Liver (tissue), 10 donors: ENCODE measurements at places on chromosomes 1 and 21.
A peak's percentile ranks its signal among the peaks of the same experiment; 100 is the strongest.

- no peak for DNase-seq
Observed at GRCh38 chr1:87620807-87621206, 292.1 kb downstream of the LMO4 start.

DNA sequence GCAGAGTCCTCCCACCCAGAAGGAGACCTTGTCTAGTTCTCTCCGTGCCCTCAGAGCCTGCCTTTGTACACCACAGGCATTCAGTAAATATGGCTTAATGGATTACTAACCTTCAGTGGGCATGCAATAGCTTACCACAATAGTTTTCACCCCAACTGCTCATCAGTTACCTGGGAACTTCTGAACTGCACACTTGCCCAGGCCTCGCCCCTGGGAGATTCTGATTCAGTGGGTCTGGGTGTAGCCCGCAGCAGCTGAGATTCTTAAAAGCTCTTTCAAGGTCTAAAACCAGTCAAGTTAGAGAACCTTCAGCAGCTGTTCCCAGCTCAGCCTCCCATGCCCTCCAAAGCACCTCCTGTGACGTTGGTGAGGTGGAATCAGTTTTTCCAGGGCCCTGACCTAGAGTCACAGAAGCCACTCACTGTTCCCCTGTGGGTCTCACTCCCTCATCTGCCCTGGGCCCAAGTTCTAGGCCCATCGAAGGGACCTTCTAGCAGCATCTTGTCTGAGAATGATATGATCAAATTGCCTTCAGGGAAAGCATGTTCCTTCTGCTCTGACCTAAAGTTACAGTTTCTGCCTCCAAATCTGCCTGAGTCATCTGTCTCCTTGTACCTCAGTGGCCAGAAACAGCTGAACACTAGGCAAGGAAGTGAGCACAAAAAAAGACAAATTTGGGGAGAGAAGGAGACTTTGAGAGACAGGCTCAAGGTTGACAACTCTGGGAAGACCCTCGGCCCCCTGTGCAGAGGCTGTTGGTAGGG is 10.8 kb downstream of the ASAP3 start:
- no peak for DNase-seq

- peak; percentile 51 for DNase-seq
Observed at GRCh38 chr1:26744075-26744959, 43.4 kb upstream of the PIGV start.

GRCh38 chr1:151367658-151368392 is 4.7 kb downstream of the SELENBP1 start:
- DNase-seq = no peak

DNA sequence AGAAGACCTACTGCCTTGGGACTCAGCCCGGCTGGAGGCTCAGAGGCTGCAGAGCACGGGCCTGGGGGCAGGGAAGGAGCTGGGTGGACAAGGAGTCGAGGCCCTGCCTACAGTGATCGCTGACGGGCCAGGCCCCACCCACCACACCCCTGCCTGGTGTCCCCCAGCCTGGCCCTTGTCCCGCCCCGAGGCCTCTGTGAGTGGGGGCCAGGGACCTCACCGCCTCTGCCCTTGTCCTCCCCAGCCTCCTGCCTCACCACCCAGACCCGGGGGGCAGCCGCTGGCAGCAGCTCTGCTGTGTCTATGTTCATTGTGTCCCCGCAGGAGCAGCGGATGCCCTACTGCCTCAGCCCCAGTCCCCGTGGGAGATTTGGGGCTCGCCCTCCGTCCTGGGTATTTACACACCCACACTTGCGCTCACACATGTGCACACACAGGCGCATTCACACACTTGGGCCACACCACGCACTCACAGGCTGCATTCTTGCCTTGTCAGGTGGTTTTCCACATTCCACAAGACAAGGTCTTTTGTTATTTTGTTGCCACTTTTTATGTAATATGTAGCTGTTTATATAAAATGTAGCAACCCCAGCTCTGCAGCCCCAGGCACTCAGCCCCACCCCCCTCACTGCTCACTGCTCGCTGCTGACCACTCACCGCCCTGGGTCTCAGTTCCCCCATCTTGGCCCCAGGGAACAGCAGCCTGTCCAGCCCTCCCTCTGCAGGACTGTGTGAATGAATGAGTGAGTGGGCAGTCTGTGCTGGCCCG is 7.3 kb downstream of the PFKL start:
- DNase-seq = no peak

DNA sequence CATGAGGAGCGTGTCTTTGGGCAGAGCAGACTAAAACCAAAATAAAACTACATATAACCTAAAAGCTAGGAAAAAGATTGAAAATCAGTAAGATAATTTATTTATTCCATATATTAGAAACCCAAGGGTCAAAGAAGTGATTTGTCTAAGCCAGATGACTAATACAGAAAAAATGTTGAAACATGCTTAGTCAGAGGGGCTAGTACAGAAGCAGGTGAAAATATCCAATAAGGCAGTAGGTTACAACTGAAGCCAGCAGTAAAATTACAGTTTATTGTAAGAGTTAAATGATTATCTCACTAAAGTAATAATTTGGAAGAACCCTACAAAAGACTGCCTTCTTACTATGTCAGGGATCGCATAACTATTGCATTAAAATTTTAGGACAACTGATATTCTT is 1190.9 kb upstream of the PRMT6 start:
- no peak for DNase-seq
